CD4-positive, alpha-beta T cell treated with Interleukin-17A for 4 hours (primary cell): ENCODE measurements at places on chromosomes 4 and X.
A peak's percentile ranks its signal among the peaks of the same experiment; 100 is the strongest.

DNA sequence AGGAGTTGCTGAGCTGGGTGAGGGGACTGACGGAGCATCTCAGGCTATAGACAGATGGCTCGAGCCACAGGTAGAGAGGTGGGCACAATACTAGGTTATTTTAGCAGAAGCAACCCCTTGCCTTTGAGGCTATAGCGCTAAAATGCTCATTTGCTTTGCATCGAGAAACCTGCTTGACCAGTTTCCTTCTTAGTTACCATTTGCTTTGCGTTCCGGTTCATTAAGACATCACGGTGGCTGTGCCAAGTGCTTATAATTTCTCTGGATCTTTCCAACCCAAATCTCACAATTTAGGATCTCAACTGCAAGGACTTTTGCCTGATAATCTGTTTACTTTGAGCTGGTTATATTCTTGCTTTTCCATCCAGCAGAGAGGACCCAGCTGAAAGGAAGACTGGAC lies 40.8 kb downstream of the DLG3 start:
- no peak for DNase-seq

GRCh38 chr4:5110901-5111300 lies 59.6 kb downstream of the STK32B start:
- DNase-seq = no peak

GRCh38 chr4:53629296-53629695 lies 38.0 kb upstream of the LNX1 start:
- DNase-seq = no peak

DNA sequence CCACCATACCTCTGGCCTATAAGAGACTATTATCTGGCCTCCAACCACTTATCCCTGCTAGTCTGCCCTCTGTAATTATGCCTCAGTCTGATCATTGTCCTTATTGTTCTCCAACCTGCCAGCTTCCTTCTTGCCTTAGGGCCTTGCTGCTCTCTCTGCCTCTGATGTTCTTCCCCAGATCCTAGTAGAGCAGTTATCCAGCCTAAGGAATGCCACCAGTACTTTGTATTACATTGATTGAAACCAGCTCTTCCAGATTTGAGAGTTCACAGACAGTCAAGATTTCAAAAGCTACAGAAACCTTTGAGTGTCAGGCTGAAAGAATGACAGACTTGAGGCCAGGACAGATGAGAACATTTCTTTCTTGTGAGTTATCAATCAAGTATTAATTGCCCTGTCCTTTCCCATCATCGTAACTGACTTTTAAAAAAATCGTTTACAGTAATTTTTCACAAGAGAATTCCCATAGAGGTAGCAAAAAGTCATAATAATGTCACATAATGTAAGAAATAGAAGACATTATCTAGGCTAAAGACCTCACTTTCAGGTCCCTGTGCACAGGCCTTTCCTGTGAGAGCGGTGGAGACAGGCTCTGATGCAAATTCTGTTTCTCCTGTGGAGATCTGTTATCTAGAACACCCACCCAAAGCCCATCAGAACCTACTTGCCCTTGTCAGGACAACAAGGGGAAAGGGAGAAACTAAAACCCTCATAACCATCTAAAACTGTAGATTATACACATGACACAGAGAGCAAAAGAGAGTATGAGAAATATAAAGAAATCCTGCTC lies 64.1 kb upstream of the GUCY1A1 start:
- no peak for DNase-seq

DNA sequence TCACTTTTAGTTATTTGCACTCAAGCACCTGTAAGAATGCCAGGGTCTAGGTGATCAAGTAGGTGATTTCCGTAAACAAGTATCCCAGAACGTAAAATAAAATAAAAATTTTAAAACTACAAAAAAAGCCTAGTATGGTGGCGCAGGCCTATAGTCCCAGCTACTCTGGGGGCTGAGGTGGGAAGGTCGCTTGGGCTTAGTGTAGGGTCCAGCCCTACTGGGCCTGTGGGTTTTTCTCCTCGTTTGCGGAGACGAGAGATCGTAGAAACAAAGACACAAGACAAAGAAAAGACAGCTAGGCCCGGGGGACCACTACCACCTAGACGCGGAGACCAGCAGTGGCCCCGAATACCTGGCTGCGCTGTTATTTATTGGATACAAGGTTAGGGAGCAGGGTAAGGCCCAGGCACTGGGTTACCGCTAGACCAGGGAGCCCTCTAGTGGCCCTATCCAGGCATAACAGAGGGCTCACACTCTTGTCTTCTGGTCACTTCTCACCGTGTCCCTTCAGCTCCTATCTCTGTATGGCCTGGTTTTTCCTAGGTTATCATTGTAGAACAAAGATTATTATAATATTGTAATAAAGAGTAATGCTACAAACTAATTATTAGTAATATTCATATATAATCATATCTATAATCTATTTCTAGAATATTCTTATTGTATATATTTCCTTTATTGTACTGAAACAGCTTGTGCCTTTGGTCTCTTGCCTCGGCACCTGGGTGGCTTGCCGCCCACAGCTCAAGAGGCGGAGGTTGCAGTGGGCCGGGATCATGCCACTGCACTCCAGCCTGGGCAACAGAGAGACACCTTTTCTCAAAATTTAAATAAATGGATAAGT lies 38.4 kb downstream of the SAGE1 start:
- peak; percentile 57 for DNase-seq

DNA sequence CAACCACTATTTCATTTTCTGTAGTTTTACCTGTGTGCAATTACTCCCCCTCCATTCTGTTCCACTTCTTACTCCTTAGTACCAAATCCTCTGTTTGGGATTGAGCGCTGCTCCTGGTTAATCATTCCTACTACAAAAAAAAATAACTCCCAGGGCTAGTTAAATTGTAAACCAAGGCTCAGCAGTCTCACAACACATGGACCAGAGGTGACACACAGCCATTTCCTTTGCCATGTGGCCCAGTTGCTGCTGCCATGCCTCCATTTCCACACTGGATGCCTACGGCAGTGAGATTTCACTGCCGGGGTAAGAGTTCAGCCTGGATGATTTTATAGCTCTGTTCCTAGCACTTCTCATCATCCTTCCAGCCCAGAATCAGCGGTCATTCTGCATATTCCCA lies 107.2 kb downstream of the AKAP4 start:
- DNase-seq = no peak

GRCh38 chr4:1939664-1940509 lies 68.7 kb downstream of the NSD2 start:
- no peak for DNase-seq

GRCh38 chr4:74366367-74366911 lies 1.5 kb downstream of the EREG start:
- DNase-seq = no peak

DNA sequence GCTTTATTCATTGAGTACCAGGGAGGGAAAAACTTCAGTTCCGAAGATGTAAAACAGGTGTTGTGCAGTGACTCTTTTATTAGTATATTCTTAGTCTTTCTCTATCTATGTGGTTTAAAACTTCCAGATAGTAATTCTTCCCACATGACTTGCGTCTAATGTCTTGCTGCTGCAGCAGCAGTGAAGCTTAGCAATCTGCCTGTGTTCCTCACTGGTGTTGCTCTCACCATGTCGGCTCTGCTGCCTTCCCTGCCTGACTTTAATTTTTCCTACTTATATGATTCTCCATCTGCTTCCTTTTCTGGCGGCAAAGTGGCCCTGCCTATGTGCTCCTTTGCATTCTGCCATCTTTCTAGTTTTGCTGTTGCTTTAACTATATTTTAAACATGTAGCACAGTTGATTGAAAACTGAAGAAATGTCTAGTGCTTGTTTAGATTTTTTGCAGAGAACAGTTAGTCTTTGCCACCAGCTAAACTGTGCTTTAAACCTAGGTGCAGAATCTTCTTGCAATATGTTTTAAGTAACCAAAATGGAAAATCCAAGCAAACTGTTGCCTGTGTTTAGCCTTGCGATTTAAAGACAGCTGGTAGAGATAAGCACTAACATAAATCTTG lies 1934.2 kb upstream of the IGFBP7 start:
- DNase-seq = no peak

DNA sequence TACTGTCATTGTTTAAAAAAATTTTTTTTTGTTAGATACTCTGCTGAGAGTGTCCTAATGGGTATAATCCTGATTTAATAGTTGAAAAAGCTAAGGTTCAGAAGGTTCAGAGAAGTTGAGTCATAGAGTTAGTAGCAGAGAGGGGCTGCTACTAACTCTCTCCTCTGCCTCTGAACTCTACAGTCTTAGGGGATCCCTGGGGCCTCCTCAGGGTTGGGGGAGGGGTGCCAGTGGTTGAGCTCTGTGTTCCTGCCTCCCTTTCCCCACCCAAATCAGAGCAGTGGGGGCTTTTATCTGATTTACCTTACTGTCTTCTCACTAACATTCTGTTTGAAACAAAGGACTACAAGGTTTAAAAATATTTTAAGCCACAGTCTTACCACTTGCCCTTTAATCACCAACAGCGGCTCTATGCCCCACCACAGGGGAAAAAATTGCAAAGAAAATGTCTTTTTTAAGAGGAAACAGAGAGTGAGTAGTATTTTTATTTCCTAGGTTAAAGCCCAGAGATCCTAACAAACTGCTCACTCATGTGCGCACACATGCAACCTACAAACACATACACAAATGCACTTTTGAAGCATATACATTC lies 102.2 kb upstream of the ATP6AP2 start:
- DNase-seq = no peak

GRCh38 chr4:128600996-128601871 lies 208.3 kb upstream of the JADE1 start:
- DNase-seq = no peak

DNA sequence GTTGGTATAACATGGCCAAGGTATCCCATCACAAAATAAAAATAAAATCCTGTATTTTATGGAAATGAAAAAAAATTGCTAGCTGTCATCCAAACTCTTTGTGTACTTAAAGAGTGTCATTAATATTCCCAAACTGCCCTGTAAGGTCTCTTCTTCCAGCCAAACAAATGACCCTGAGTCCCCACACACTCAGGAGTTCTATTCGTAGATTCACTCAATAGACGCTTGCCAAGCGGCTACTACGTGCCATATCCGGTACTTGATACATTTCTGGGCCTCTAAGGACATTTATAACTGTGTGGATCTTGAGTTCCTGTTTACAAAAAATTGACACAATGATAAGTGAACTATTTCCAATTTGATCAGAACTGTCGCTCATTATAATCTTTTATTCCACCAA lies 245.1 kb downstream of the SCFD2 start:
- DNase-seq = no peak

DNA sequence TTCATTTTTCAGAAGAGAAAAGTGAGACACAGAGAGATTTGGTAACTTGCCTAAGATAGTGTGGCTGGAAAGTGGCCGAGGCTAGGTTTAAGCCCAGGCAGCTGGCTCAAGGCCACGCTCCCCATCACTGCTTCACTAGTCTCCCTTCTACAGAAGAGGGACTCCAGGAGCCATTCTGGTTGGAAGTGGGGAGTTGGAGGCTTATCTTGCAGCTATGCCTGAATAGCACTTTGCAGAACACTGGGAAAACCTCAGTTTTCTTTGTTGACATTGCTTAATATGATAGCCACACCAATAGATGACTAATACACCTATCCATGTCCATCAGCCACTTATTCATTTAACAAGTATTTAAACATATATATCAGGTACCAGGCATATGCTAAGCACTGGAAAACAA lies 18.5 kb downstream of the LRRC66 start:
- no peak for DNase-seq

DNA sequence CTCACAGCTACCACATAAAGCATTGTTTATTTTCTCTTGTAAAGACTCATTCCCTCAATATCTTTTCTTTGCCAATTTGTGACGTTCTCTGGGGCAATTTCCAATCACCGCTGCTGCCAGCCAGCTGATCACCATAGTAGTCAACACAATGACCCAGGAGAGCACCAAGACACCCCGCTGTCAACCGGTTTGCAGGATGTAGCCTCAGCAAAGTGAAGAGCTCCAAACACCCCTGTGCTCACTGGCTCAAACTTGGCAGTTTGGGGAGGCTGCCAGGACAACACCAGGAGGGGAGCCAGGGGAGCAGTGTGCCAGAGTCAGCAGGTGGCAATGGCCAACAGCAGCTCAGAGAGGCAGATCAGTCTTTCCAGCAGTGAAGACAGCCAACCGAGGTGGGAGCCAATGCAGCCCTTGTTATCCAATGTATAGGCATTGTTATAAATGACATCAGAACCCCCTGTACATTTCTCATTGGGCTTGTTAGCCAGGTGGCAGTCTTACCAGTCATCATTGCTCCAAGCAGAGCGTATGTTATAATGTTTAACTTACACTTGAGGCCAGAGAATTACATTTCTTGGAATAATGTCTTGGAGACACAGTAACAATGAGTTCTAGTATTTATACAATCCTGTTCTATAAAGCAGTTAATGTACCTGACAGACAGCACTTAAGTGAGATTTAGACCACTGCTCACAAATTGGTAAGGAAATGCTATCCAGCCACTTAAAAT lies 274.9 kb upstream of the GK2 start:
- no peak for DNase-seq

- no peak for DNase-seq
Measured at GRCh38 chr4:151950993-151951670, 190.3 kb upstream of the GATB start.

DNA sequence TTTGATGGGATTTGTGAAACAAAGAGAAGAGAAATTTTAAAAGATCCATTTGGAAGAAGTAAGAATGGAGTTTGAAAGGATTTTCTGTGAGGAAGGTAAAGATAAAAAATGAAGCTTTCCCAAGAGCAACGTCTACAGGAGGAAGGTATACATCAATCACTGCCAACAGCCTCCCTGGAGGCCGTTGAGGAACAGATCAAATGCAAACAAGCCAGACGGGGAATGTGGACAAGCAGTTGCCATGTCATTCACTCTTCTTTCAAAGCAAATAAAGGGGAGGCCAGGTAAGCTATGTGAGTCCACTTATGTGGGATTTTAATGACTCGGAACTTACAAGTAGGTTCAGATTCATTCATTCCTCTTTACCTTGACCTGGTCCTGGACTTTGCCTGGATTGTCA lies 1020.5 kb upstream of the AGA start:
- DNase-seq = no peak

- DNase-seq = no peak
Measured at GRCh38 chr4:88609387-88609786, 17.1 kb downstream of the HERC3 start.

- DNase-seq = no peak
Measured at GRCh38 chr4:94359838-94360237, 17.2 kb upstream of the HPGDS start.

DNA sequence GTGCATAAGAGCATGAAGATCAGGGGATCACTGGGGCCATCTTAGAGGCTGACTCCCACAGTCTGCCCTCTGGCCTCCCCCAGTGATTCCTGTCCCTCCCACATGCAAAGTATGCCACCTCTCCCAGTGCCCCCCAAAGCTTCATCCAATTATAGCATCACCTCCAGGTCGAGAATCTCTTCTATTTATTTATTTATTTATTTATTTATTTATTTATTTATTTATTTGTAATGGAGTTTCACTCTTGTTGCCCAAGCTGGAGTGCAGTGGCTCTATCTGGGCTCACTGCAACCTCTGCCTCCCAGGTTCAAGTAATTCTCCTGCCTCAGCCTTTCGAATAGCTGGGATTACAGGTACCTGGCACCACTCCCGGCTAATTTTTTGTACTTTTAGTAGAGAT lies 50.1 kb downstream of the BCORL1 start:
- no peak for DNase-seq

DNA sequence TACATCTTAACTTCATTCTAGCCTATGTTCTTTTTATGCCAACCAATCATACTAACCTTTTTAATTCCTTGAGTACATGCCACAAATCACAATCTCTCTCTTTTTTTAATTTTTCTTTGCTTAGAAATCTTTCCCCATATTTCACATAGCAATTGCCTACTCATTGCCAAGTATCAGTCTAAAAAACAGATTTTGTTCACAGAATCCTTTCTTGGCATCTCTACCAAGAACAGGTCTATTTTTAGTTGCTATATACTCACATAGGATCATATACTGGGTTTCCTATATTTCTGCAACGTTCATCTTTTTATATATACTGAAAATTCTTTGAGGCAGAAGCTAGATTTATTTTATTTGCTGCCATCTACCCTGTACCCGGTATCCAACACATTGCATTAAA lies 292.1 kb downstream of the GASK1B start:
- DNase-seq = no peak
